ENCODE measurements at places on chromosomes 4 and X.

GRCh38 chrX:150536455-150537116, 31.8 kb upstream of the MTM1 start:
- no peak for DNase-seq

DNA sequence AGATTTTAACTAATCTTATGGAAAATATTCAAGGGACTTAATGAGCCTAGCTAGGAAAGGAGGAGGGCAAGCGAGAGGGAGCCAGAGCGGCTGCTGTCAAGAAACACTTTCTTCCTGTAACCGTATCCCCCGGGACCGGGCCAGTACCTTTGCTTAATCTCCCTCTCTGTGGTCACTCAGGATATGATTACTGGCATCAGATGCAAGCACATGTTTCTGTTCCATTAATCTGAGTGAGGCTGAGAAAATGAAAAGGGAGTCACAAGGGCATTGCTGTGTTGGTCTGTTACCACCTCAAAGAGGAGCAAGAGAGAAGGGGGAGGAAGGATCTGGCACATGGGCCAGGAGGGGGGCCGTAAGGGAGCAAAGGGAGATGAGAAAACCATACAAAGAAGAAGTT, 356.7 kb upstream of the GATB start:
- DNase-seq: no peak

DNA sequence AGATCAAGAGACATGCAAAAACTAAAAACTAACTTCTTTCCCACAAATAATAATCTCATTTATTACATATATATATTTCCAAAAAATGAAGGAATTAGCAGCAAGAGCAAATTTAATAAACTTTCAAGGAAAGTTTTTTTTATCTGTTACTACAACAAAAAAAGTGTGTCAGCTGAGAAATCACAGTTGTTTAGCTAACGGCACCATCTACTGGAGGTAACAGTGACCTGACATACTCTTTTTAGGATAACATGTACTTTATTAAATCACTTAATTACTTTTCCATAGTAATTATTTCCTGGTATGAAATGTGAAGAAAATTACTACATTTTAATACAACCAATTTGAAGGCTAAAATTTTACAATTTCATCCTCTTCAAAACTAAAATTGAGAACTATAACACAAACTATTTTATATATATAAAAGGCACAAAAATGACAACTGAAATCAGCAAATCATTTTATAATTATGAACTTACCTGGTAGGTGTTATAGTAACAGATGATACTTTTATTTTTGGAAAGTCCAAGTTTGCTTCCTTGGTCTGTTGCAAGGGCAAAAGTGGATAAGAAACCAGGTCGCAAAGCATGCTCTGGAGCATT, 9.1 kb downstream of the LAMTOR3 start:
- DNase-seq: peak; percentile 21

DNA sequence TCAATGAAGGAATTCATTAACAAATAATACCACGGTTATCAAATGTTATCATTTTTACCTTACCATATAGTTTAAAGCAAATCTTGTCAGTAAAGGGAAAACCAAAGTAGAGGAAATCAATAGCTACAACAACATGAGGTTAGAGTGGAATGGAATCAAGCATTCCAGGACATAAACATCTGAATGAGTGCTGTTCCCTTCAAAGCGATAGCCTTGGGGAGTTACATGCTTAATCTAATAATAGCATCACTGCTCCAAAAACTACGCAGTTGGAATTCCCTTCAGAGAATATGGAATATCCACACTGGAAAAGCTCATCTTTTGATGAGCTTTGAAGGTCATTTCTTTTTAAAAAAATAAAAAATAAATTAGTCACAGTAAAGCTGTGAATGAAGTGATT, 31.2 kb downstream of the PDE5A start:
- DNase-seq: no peak

- no peak for DNase-seq
These were observed 166.7 kb downstream of the CRLF2 start for GRCh38 chrX:1045680-1046314.

DNA sequence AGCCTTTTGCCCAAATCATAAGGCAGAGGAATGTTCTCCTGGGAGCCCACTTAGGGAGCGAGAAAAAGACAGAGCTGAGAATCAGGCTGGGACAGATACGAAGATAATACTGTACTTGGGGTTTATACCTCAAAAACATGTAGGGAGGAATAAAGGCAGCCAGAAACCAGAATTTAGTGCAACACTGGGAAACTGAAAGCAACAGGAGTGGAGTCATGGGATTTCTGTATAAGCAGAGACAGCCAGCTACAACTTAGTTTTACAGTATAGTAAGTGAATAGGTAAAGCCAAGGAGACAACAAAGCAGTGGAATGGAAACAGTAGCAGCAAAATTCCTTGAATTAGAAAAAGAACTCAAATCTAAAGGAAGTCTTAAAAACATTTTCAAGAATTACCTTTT, 413.2 kb downstream of the FAT4 start:
- no peak for DNase-seq

DNA sequence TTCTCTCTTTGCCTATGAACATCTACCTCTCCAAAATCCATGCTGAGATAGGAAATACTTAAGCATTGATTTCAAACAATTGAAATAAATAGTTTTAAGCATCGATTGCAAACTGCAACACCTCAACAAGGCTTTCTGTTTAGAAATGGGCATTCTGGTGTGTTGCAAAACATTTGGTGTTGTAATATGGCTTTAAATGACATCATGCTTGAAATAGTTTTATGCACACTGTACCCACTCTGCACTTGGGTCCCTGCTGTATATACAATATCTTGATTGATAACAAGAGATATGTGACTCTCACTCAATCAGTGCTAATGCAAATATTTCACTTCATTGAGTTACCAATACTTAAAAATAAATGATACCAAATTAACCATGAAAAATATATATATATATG, 964.9 kb upstream of the GRIA3 start:
- DNase-seq: no peak

GRCh38 chrX:122866532-122866931, 317.5 kb upstream of the GRIA3 start:
- DNase-seq: no peak

DNA sequence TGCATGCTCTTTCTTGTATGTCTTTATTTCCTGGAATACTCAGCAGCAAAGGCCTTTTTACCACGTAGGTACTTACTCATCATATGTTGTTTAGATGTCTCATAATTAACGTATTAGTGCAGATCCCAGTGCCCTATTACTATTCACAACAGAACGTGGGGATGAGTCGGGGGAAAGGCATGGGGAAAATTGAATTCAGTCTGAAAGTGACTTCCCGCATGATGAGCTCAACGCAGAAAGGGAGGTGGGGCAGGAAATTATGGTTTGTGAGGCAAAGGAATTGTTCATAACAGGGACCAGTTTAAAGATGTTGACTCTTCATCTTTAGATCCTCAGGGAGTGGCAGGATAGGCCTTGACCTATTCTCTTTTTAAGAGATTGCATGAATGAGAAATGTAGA, 2.0 kb upstream of the TMPRSS11D start:
- DNase-seq: peak; percentile 46

GRCh38 chrX:118569676-118570075, 74.1 kb downstream of the DOCK11 start:
- no peak for DNase-seq
